Esophagus mucosa (tissue), 1 donor: ENCODE measurements at places on chromosomes 11 and 22. TPM values are rescaled to one million over a fixed set of nuclear protein-coding genes. Genes with fewer than 3 reads are reported as not detected.

GRCh38 chr11:27310182-27310581, 52.8 kb downstream of the CCDC34 start:
- no peak for ATAC-seq

DNA sequence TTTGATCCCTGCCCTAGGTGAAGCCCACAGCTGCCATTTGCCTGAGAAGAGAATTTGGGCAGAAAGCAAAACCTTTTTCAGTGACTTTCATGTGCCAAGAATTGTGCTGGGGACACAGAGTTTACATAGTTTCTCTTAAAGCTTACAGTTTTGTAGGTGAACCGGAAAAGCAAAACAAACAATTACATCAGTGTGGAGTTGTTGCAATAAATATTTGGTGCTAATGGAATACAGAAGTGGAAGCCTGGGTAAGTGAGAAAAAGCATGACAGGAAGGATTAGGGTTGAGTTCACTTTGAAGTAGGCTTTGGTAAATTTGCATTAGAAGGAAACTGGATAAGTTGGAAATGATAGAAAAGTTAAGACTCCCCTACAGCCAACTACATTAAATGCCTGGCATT, 82.7 kb downstream of the RASSF10 start:
- ATAC-seq: peak; percentile 84

PPM1F gene
- 21.3 TPM for total RNA-seq

- no peak for ATAC-seq
Measured at GRCh38 chr11:87453531-87454089, 415.9 kb downstream of the TMEM135 start.

CRYAB gene
- 19.6 TPM for total RNA-seq

GRCh38 chr11:15815246-15816195, 540.8 kb downstream of the SOX6 start:
- ATAC-seq: no peak

DNA sequence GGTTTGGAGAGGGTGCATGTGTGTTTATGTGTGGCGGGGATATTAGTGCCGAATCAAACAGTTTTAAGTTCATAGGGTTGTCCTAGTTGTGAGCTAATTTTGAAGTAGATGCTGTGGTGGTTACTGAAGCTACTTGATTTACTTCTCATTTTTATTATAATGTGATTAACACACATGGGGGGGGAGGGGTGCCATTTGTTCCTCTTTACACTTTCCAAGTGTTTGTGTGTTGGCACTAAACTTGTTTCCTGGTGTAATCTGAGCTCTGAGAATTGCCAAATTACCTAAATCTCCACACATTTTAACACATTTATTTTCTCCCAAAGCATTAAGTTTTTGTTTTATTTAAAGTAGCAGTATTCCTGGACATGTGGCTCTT, 60.1 kb downstream of the ZNRF3 start:
- no peak for ATAC-seq

DNA sequence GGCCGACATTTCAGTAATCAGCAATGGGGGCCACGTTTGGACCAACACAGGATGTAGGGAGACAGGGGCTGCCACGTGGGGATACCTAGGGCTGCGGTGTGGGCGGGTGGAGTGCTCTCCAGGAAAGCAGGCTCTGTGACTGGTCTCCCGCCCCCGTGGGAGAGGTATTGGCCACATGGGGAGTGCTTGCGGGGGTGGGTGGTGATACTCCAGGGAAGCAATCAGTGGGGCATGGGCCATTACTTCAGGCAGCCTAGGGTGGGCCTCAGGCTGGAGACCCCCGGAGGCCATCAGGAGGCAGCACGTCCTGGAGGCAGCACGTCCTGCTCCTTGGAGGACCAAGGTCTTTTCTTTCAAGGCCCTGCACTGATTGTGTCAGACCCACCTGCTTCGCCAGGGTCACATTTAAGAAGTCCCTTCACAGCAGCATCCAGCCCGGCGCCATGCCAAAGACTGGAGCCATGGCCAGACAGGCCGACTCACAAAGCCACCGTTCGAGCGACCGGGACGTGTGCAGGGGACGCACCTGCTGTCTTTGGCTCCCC, 3.0 kb upstream of the MUC2 start:
- no peak for ATAC-seq

GRCh38 chr11:128714881-128715280, 21.0 kb downstream of the FLI1 start:
- no peak for ATAC-seq

RBFOX2 gene
- total RNA-seq: 42.9 TPM

BBOX1 gene
- total RNA-seq: 13.7 TPM

- no peak for ATAC-seq
Measured at GRCh38 chr11:121153472-121153871, 52.4 kb downstream of the TECTA start.

PDGFB gene
- 0.96 TPM for total RNA-seq

GRCh38 chr11:58775066-58775708, 43.4 kb upstream of the GLYAT start:
- ATAC-seq: no peak

GRCh38 chr11:86676010-86676409, 3.6 kb upstream of the ME3 start:
- no peak for ATAC-seq

MPZL3 gene
- total RNA-seq: 20.7 TPM

MFNG gene
- total RNA-seq: 4.3 TPM

IGLL1 gene
- total RNA-seq: not detected

NNMT gene
- 16.8 TPM for total RNA-seq

- no peak for ATAC-seq
Measured at GRCh38 chr11:114158421-114158820, 98.9 kb downstream of the ZBTB16 start.

OR4C3 gene
- total RNA-seq: not detected
